Upper lobe of left lung (tissue), 6 donors: ENCODE measurements at places on chromosomes 2 and 18.
A peak's percentile ranks its signal among the peaks of the same experiment; 100 is the strongest.

- no peak for DNase-seq
Observed at GRCh38 chr2:58204195-58204959, 36.7 kb downstream of the FANCL start.

DNA sequence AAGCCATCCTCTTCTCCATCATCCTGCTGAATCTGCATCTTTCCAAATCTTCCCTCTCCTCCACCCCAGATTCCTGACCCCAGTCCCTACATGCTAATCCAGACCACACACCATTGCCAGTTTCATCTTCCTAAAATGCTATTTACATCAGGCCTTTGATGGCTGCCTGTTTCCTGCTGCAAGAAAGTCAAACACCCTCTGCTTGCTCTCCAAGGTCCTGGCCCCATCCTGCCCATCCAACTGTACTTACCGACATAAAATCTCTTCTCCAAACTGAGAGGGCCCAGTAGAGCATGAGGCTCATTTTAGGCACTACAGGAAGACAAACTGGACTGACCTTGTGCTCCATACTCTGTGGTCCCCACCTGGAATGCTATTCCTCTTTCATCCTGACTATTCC, 19.0 kb downstream of the ALK start:
- no peak for DNase-seq

DNA sequence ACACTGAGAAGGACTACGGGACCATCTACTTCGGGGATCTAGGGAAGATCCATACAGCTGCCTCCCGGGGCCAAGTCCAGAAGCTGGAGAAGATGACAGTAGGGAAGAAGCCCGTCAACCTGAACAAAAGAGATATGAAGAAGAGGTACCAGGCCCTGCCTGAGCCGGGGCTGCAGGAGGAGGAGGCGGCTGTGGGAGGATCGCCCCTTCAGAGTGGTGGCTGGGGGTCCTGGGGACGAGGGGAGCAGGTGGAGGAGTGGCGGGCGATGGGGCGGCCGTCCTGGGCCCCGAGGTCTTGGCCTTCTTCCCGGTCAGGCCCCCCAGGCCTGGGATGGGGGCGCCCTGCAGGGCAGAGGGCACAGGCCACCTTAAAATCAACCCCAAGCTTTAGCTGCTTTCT, 524 bp downstream of the ANKRD30B start:
- no peak for DNase-seq

- DNase-seq, result no peak
Observed at GRCh38 chr2:151946250-151946884, 118.1 kb upstream of the ARL5A start.

- DNase-seq, result no peak
Observed at GRCh38 chr2:234258562-234259141, 208.2 kb downstream of the SPP2 start.

DNA sequence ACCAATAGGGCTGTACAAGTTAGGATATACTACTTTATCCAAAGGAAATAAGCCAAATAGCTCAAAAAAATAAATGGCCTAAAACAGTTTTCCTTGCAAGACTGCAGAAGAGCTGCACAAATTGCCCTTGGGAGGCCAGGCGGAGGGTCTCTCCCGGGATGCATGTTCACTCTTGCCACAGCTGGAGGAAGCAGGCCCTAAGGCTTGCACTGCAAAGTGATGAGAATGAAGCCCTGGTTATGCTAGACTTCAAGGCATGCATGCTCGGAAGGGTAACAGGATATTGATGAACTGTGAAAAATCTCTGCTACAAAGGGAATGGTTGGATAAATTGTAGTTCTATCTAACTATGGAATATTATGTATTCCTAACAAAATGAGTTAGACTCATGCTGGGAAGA, 27.5 kb upstream of the LDLRAD4 start:
- DNase-seq, result no peak

- no peak for DNase-seq
Observed at GRCh38 chr2:207763303-207763917, 6.3 kb downstream of the FZD5 start.

- DNase-seq, result no peak
Observed at GRCh38 chr2:45205985-45206384, 196.7 kb upstream of the SIX2 start.

DNA sequence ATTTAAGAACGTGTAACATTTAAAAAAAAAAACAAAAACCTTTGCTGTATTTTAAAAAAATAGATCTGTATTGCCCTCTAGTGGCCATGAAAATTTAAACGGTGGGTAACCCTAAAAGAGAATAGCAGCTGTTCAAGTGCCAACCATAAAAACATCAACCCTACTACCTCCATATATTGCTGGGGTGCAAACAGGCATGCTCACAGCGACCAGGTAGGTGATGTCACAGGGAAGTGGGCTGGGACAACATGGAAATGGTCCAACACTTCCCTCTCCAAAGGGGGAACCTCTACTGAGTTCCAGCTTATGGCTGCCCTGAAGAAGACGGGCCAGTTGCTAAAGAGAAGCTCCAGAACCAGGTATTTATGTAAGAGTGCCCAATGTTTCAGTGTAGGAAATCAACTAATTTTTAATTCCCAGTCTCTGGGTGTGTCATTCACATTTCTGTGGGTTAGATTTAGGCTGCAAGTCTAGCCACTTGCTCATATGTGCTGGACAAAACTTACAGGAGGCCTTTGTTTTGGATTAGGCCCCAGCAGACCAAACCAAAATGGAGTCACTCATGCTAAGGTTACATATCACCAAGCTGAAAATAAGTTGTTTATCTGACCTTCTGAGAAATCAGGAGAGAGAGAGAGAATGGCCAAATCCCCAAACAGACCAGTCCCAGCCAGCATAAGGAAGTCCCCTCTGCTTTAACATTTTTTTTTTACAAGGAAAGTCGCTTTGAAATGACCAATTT, 54.5 kb downstream of the SKA1 start:
- DNase-seq, result no peak

GRCh38 chr2:98932164-98932563, 3.9 kb downstream of the CRACDL start:
- no peak for DNase-seq

DNA sequence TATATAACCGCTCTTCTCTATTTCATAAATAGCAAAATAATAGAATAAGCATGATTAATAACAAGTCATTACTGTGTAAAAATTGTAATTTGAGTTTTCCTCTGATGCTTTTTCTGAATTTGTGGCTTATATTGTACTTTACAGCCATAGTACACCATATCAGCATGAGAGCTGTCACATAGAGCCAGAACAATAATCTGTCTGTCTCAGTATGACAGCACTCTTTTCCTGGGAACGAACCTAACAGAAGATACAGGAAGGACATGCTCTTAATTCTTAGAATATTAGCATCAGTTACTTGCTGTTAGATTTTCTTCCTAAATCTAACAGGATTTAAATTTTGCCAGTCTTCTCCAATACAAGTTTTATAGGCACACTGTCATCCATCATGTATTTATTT, 21.3 kb upstream of the NRXN1 start:
- DNase-seq, result no peak

DNA sequence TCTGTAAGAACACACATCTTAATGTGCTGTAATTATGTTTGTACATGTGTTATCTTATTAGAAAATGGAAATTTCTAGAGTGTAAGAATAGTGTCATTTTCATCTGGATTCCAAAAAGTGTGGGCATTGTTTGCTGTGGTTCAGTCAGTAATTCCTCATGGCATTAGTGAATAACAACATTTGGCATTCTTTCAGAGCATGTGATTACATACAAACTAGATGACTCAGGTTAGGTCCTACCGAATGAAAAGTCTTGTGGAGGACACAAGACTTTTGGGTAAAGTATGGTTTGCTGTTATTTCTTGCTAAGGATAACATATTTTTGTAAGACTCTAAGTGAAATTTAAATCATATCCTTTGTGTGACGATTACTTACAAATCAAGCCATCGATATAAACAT, 593.1 kb upstream of the NRXN1 start:
- no peak for DNase-seq

- DNase-seq, result no peak
Observed at GRCh38 chr2:75333646-75334045, 134.3 kb upstream of the TACR1 start.

GRCh38 chr18:13289481-13290205, 71.1 kb downstream of the LDLRAD4 start:
- no peak for DNase-seq

GRCh38 chr2:133139847-133140533, 428.3 kb downstream of the NCKAP5 start:
- DNase-seq, result no peak

DNA sequence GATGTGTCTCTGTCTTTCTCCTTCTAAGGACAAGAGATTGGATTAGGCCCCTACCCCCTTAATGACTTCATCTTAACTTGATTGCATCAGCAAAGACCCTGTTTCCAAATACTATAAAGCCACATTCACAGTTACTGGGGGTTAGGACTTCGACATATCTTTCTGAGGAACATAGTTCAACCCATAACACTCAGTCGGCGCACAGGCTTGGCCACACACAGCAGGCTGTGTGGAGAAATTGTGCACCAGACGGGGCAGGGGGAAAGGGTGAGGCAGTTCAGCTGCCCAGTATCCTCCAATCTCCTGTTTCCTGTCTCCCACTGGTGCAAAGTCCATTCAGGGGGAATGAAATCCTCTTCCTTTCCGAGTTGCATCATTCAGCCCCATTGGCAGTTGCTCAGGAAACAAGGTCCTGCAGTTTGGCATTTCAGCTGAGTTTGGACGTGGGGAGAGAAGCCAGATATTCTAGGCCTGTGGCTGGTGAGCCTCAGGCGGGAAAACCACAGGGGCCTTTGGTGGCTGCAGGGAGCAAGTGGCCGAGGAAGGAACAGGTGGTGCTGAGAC, 9.4 kb upstream of the RAPGEF4 start:
- no peak for DNase-seq

DNA sequence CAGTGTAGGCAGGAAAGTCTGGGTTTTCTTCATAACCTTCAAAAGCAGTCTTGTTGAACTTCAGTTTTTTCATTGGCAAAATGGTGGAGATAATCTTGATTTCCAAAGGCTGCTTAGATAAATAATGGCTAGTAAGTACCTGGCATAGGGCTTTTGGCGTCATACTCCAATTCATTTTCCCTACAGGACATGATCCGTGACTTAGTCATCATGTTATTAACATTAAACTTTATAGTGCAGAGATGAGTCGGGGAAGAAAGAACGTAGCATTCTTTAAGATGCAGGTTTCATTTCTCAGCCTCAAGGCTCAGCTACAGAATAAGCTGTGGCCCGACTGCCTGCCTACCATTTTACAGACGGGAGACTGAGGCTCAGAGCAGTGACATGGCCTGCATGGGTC, 64.0 kb downstream of the RALBP1 start:
- no peak for DNase-seq

GRCh38 chr2:155203178-155203577, 504.7 kb downstream of the KCNJ3 start:
- DNase-seq, result no peak

- DNase-seq, result no peak
Observed at GRCh38 chr2:110838657-110839384, 106.4 kb downstream of the ACOXL start.

DNA sequence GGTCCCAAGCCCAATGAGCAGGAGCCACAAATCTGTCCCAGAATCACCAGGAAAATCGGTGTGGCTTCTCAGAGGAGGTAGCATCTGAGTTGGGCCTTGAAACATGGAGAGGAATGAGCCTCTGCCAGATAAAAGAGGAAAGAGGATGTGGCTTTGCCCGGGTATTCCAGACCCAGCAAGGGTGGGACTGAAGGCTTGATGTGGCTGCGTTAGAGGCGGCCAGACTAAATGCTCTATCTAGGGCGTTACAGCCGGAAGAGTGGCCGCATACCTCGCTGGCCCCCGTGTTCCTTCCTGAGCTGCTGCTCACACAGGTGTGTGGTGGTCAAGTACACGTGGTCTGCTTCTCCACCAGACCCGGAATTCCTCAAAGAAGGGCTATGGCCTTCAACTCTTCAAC, 33.9 kb upstream of the POMC start:
- no peak for DNase-seq

- DNase-seq, result peak; percentile 30
Observed at GRCh38 chr18:21805771-21806366, 65.3 kb downstream of the MIB1 start.

DNA sequence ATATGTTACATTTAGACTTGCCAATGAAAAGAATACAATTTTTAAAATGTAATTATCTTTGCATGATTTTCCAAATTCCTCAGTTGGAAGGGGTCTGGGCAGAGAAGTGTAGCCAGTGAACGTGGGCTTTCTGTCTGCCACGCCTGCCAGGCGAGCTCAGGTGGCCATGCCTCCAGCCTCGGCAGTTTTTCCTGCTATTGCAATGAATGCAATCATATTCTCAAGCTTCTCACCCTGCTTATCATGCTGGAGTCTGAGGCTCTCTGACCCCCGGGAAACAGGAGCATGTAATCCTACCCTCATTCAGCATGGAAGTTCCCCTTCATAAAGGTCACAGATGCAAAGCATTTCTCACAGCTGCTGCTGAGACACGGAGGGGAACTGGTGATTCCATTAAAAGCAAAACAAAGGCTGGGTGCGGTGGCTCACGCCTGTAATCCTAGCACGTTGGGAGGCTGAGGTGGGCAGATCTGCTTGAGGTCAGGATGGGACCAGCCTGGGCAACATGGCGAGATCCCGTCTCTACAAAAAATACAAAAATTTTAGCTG, 154.8 kb downstream of the MBP start:
- no peak for DNase-seq

DNA sequence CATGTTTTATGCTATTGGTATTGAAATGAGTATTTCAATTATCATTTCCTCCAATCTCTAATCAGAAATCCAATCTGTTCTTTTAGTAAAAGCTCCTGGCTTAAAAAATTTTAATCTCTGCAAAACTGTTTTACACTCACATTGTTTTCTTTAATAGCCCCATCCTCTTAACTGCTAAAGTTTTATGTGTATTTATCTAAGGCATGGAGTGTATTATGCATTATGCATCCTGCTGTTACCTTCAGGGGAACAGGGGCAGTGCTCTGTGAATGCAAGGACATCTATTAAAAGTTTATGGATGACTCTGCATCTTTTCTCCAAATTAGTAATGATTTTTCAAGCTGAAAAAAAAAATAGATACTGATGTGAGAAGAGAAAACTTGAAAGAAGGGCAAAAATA, 1261.6 kb upstream of the NXPH2 start:
- no peak for DNase-seq

DNA sequence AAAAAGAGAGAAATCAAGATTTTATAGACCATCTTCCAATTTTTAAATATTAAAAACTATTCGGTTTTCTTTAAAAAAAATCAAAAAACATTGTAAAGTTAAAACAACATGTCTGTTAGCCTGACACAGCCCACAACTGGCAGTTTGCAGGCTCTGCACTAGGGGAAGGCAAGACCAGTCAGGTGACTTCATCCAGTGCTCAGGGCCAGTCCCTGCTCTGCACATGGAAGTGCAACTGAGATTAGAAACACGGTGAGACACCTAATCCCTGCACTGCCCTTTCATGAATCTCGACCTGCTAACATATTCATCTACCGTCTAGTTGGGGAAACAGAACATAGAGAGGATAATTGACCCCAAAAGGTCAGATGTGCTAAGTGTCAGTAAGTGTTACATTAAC, 135.2 kb downstream of the BARD1 start:
- no peak for DNase-seq
